ENCODE measurements at places on chromosomes 11 and 22.
A peak's percentile ranks its signal among the peaks of the same experiment; 100 is the strongest.

- no peak for DNase-seq
These were observed 238.2 kb downstream of the SOX6 start for GRCh38 chr11:16117989-16118756.

GRCh38 chr11:128752379-128752778 is 58.5 kb downstream of the FLI1 start:
- DNase-seq, result no peak

DNA sequence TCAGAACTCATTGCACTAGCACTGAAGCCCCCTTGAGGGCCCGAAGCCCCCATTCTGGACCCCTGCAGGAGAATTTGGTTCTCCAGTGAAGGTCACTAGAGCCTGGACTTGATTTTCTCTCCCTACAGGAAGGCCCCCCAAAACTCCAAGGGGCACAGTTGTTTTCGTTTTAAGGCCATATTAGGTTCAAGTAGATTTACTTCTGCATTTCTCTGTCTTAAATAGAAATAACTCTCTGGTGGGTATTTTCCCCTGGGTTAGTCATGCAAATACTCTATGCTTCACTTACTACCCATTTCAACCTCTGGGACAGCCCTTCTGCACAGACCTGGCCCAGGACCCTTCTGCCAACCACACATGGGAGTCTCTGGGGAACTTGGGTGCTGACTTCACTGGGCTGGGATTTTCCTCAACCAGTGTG is 41.6 kb downstream of the WEE1 start:
- DNase-seq, result peak; percentile 28

DNA sequence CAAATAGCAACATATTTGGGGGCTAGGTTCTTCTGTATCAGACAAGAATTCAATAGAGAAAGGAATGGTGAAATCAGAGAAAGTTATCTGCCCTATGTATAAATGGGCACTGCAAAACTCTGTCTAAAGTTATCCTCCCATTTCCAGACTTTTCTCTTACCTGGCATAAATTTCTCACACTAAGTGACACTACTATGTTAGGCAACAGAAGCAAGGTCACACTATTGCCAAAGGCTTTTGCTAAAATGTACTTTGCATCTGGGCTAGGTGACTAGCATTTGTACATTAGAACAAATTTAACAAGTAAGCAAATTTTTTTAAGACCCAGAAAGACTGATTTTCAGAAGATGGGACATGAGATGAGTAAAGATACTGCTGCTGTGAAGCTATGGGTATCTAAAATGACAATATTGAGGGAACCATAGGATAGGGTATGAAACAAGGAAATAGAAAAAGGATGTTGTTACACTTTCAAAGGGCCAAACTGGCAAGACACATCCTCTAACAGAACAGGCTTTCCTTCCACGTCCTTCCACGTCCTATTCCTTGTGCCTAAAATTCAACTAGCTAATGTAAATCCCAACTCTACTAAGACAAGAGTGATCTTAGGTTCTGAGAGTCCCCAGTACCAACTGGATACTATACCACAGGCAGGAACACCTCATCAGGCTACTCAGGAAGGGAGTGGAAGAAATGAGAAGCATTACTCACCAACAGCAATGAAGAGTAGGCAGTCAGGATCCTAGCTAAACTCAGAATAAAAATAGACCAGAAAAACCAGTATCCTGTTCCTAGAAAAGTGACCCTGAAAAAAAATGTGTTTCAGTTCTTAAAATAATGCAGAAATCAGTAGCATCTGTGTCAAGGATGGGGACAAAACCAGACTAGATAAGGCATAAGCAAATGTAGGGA is 22.6 kb downstream of the GDPD4 start:
- peak; percentile 19 for DNase-seq

DNA sequence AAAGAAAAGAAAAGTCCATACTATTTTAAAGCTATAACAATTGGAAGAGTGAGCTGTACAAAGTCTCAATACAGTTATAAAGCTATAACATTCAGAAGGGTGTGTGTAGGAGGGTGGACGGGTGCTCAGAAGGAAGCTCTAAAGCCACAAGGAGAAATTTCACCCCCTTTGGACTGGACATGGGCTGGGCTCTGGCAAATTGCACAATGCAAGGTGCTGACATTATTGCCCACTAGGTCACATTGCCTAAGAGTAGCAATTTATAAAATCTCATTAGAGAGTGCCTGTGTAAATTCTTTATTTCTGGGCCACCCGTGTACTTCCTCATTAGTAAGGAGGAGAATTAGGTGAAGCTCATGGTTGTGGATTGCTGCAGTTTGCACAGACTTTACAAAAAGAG is 5.7 kb upstream of the APOBEC3A start:
- DNase-seq, result no peak

DNA sequence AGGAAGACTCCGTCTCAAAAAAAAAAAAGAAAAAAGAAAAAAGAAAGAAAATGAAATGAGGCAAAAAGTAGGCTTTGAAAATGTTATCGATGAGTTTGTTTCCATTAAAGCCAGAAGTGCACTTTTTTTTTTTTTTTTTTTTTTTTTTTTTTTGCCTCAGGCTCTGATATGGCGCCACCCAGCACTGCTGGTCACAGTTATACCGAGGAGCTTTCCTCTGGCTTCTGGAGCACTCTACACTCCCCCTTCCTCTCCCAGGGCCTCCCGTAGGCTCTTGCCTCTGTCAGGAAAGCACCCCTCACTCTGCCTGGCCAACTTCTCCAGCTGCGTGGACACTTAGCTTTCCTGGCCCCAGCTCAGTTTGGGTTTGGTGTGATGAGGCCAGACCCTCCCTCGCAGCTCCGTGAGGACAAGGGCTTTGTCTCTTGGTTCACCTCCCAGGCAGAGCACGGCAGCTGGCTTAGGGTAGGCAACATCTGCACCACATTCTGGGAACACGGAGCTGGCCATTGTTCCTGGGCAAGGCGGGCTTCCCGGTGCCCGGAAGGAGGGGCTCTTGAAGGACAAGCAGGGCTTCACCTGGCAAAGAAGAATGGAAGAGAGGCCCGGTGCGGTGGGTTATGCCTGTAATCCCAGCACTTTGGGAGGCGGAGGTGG is 16.9 kb downstream of the FADS2 start:
- DNase-seq, result no peak

DNA sequence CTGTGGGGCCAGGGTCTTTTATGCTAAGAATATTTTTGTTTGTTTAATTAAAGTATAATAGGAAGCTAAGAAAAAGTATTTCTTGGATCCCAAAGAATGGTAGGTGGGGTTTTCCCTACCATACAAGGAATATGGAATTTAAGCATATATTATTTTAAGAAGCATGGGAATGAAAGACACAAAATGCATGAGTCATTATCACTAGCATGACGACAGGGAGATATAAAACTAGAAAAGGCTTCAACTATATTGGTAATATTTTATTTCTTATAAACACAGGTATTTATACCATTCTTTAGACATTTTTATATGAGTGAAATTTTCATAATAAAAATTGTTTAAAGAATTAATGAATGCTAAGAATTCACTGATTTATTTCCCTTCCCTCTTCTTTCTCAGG is 39.3 kb upstream of the SOX6 start:
- peak; percentile 17 for DNase-seq

DNA sequence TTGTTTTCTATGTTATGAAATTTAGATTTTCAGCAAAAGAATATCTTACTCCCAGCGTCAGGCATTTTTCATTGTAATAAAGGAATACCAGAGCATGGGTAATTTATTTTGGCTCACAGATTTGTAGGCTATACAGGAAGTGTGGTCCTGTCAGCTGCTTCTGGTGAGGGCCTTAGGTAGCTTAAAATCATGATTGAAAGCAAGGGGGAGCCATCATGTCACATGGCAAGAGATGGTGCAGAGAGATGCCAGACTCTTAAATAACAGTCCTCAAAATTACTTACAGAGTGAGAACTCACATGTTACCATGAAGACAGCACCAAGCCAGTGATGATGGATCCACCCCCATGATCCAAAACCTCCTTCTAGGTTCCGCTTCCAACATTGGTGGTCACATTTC is 825.0 kb upstream of the CHORDC1 start:
- DNase-seq, result no peak

GRCh38 chr11:6621711-6622211 is 2.5 kb upstream of the TPP1 start:
- DNase-seq, result no peak

GRCh38 chr11:76604626-76605241 is 65.8 kb downstream of the LRRC32 start:
- peak; percentile 63 for DNase-seq

DNA sequence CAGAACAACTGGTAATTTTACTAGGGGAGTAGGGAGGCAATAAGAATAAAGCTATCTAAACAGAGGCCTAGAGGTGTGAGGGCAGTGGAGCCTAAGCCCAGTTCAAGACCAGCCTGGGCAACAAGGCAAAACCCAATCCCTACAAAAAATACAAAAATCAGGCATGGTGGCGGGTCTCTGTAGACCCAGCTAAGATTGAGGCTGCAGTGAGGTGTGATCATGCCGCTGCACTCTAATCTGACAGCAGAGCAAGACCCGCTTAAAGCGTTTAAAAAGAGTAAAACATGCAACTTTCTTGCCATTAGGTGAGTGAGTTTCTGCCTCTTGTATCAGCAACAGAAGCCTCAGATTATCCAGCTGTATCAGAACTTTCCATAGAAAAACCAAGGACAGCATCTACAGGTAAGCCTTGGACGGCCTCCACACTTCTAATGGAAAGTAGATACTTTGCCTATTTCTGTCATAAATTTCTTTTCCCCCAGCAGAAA is 12.1 kb downstream of the TAF1D start:
- DNase-seq, result peak; percentile 8

DNA sequence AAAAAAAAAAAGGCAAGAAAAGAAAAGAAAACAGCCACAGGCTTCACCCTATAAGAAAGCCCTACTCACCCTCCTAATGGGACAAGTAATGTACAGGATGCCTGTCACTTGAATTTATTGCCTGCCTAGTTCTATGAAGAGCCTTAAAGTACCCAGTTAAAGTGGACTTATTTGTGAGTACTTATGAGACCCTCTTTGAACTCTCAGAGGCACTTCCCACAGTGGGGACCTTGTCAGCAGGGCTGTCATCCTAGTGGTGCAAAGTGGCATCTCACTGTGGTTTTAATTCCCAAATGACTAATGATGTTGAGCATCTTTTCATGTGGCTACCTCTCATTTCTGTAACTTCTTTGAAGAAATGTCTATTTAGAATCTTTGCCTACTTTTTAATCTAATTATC is 41.8 kb upstream of the BARX2 start:
- no peak for DNase-seq

GRCh38 chr11:40170078-40170477 is 1289.4 kb downstream of the LRRC4C start:
- no peak for DNase-seq

DNA sequence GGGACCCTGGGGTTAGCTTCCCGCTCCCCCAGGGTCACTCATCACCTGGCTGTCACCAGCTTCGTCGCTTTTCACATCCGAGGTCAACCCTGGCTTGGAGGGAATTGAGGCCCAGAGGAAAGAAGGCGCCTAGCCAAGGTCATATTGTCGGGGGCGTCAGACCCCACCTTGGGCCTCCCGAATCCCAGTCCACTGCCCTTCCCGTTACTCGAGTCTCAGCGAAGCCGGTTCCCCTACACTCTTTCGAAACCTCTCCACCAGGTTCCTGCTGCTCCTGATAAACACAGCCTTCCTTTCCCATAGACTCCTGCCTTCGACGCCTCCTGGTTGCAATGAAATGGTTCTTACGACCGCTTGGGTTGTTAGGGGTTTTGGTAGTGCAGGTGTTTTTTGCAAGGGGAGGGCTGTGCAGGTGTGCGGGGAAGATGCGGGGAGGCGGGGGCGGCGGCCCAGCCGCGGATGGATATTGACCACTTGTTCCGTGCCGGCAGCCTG is 642 bp downstream of the NAA40 start:
- no peak for DNase-seq

DNA sequence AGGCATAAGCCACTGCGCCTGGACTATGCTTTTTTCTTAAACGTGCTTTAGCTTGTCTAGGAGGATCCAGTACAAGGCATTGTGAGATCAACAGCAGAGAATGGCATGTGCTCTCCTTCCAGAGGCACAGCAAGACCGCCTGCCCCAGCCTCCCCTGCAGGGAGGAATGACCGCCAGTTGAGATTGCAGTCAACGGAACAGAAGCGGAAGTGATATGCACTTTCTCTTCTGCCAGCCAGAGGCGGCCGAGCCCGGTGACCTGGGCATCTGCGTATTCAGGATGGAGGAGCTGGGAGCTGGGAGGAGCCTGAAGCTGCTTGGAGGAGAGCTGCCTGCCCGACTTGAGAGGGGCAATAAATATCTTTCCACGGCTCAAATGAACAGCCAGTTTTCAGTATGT is 243.0 kb downstream of the CTTN start:
- DNase-seq, result no peak

GRCh38 chr11:122137078-122137793 is 21.2 kb upstream of the BLID start:
- peak; percentile 96 for DNase-seq

All from fibroblast of skin of right quadriceps (primary cell).